ENCODE measurements at places on chromosomes 6 and 20.

GRCh38 chr6:14743474-14744211 lies 502.2 kb upstream of the JARID2 start:
- DNase-seq: no peak

DNA sequence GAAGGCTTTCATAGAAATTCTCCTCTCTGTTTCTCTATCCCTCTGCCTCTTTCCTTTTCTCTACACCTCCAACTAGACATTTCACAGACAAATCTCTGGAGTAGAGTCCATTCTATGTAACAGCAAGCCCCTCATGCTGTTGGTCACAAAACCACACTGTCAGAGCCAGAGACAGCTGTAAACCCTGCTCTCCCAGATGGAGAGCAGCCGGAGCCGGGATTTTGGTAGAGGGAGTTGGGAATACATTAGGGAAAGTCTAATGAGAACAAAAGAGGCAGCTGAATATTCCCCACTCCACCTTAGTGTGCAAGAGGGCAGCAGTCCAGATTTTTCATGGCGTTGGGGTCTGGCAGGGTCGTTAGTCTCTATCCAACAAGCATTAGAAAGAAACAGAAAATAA lies 68.3 kb upstream of the EDN1 start:
- no peak for DNase-seq

- DNase-seq: peak; percentile 40
Measured at GRCh38 chr6:116280161-116280932, 617 bp upstream of the TSPYL1 start.

GRCh38 chr6:29295181-29295585 lies 6.3 kb upstream of the OR14J1 start:
- no peak for DNase-seq

DNA sequence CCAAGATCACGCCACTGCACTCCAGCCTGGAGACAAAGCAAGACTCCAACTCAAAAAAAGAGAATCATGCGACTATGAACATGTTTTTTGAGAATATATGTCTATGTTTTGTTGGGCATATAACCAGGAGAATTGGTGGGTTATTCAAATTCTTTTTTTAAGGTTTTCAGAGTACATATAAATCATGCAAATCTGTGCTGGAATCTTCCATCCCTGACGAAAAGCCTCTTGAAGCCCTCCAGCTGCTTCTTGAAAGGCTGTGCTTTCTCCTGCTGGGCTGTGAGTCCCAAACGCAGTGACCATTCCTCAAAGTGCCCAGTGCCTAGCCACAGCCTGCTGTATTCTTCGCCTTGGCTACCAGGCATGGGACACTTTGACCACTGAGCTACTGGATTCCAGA lies 9.2 kb upstream of the RAB22A start:
- no peak for DNase-seq

DNA sequence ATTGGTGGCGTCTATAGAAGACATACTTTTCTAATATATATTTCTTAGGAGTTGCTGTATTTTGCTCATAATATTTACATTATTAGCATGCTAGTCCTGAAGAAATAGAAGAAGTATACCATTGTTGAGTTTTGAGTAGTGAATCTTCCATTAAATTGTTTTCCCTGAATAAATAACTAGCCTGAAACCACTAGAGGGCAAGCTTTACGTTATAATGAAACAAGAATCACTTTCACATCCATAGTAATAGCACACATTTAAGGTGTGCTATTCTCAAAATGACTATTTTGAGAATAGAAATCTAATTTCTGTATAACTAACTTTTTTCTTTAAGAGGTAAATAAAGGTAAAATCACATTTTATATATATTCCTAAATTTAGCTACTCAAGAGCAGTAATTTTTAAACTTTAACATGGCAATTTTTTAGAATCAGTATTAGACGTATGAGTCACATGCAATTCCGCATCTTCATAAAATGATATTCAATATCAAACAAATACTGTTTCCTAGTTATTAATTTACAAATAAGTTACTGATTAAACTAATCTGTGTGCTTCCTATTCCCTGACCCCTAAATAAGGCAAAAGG lies 213.2 kb upstream of the MANEA start:
- DNase-seq: no peak

DNA sequence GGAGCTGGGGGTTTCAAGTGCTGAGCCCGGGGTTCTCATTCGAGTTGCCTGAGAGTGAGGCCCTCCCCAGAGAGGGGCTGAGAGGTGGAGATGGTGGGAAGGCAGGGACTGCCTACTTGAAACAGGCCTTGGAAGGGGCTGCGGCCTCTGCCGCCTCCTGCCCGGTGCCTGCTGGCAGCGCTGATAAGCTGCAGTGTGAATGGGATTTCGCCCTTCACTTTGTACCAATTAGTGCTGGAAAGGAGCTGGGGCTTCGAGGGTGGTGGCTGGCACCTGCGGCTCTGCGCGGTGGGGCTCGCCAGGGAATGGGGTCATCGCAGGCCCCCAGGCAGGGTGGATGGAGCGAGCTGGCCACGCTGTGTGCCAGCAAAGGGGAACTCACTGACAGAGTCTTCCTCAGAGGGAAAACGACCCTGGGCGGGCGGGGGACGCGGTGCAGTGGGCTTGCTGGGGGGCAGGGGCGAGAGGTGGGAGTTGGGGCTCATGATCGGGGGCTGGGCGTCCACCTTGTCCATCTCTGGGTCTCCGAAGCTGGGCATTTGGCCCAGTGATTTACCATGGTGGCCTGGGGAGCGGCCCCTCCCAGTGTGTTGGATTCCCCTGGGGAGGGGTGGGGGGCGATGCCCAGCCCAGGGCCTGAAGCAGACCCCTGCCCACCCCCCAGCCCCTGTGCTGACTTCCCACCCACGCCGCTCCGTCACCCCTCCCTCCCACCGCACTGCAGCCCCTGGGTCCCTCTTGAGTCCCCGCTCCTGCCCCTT lies 22.9 kb downstream of the COL20A1 start:
- no peak for DNase-seq

DNA sequence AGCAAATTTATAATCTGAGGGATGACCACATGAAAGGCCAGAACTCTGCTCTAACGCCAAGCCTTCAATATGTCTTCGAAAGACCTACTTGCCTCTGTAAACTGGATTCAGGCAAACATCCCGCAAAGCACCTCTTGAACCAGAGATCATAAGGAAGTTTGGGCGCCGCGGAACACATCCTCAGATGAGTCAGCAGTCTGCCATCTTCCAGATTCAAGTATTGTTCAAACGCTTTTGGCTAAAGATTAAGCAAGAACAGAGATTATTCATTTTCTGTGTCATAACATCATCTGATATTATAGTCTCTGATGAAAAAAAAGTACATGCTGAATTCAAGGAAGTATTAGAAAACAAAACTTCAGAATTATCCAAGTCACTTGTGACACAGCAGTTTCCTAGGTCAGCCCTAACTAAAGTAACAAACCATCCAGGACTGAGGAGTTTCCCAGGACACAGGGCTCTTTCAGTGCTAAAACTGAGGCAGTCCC lies 20.8 kb downstream of the TBC1D7 start:
- no peak for DNase-seq

- no peak for DNase-seq
Measured at GRCh38 chr6:49565855-49566254, 15.4 kb downstream of the C6orf141 start.

All from SHP77 treated with DMSO at 0.1 percent for 48 hours (cell line).